ENCODE measurements at places on chromosomes 16 and 17.

GRCh38 chr17:61160789-61161445 lies 238.7 kb upstream of the TBX2 start:
- DNase-seq: no peak

DNA sequence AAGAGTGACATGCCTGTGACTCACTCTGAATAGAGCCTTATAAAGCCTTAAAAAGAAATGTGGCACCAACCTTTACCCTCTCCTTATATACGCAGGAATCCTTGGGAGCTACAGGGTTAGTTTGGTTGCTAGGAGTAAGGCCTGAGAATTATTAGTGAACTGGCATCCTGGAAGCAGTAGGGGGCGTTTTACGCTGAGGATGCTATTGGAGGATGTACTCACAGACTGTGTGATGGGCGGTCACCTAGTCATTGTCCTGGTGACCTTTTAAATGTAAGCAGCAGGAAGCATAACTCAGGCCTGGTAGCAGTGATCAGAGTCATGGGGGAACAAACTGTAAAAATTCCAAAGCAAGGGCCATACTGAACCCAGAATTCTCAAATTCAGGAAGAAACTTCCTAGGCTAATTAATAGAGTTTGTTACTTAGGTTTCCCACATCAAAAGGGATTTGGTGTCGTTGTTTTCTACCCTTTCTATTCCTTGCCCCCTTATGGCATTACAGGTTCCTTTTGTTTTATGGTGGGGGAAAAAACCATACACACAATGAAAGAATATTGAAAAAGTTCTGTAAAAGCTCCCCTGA lies 153.8 kb downstream of the SNX11 start:
- no peak for DNase-seq

- no peak for DNase-seq
Measured at GRCh38 chr16:67184995-67185650, 1.4 kb upstream of the MATCAP1 start.

- no peak for DNase-seq
Measured at GRCh38 chr16:10940501-10941079, 1.7 kb downstream of the DEXI start.

DNA sequence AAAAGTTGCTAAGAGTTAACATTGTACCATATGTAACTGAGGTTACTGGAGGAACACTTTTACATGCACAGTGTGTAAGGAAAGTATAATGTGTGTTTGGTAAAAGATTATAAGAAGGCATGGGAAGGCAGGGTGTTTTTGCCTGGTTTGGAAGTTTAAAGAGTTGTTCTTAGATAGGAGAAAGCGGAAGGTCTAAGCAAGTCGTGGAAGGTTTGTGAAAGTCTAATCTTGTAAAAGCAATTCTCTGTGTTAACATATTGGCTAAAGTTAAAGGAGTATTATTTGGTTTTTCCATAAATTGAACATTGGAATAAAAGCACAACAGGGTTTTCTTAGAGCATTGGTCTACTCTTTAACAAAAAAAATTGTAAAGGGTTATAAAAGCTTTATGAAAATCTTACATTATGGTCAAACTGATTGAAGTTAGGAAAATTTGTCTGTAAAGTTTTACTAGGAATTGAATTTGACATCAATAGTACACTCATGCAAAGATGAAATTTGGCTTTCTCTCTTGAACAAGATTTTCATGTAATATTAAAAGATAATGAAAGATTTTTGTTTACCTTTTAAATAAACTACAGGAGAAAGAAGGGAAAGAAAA lies 4.7 kb upstream of the CANT1 start:
- DNase-seq: no peak

- no peak for DNase-seq
Measured at GRCh38 chr16:56872863-56873391, 7.9 kb downstream of the SLC12A3 start.

DNA sequence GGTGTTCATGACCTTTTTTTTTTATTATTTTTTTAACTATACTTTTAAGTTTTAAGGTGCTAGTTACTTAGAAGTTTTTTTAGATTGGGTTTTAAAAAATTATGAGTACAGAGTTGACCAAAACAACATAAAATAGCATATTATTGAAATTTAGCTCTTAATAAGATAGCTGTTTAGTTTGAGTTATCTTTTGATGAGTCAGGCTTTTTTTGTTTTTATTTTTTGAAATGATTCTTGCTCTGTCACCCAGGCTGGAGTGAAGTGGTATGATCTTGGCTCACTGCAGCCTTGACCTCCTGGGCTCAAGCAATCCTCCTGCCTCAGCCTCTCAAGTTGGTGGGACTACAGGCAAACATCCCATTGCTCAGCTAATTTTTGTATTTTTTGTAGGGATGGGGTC lies 13.6 kb downstream of the ZNF750 start:
- no peak for DNase-seq

- DNase-seq: no peak
Measured at GRCh38 chr16:78436846-78437245, 337.4 kb downstream of the WWOX start.

GRCh38 chr16:71436473-71436872 lies 5.4 kb downstream of the TLE7 start:
- DNase-seq: no peak

GRCh38 chr17:31596382-31597323 lies 205.2 kb downstream of the RAB11FIP4 start:
- DNase-seq: no peak

DNA sequence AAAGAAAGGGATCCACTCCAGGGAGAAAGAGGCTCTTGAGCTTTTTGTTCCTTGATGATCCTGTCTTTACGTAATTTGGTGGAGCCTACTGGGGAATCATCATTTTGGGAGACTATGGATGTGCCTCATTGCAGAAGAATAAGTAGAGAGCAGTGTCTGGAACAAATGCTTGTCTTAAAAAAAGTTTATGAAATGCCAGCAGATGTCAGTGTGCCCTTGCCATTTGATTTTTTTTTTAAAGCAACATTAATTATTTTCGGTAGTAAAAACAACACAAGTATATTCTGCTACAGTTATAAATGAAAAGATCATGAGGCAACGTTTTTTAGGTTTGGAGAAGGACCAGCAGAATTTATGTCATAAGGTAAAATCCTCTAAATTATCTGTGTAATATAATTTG lies 934.8 kb upstream of the EEF2KMT start:
- DNase-seq: no peak

- DNase-seq: no peak
Measured at GRCh38 chr17:51155416-51155815, 2.1 kb downstream of the NME1 start.

- DNase-seq: no peak
Measured at GRCh38 chr17:45963889-45964288, 35.2 kb upstream of the STH start.

GRCh38 chr16:1363501-1364041 lies 11.8 kb downstream of the GNPTG start:
- DNase-seq: no peak

- DNase-seq: no peak
Measured at GRCh38 chr17:17098551-17099179, 56.4 kb downstream of the MPRIP start.

DNA sequence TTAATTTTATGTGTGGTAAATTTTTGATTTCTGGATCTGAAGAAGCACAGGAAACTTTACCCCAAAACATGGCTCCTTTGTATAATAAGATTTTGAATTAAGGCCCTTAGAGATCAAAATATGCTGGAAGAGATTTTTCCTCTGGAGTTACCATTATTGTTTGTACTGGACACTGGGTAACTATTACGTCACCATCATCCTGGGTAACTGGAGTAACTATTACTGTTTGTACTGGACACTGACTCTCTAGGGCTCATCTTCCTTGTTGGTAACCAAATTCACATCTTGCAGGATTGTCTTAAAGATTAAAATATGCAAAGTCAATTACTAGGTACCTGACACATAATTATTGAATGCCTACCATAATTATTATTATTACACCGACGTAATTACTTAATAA lies 593.8 kb upstream of the GOT2 start:
- DNase-seq: no peak

- no peak for DNase-seq
Measured at GRCh38 chr17:57436565-57436964, 180.2 kb downstream of the MSI2 start.

DNA sequence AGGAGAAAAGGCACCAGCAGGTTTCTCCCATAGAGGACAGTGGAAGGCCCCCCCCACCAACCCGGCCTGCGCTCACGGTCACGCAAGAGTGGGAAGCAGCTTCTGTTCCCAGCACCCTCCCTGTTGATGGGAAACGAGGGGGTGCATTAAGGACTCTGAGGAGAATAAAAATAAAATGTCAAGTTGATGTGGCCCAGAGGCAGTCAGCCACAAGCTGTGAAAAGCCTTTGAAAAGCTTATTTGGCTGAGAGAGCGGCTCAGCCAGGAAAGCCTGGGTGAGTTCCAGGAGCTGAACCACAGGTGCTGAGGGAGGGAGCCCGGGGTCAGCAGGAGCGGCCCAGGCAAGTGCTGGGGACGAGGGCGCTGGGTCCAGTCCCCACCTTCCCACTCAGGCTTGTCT lies 26.9 kb upstream of the SPATA32 start:
- no peak for DNase-seq

- DNase-seq: no peak
Measured at GRCh38 chr17:16197276-16197675, 18.1 kb downstream of the NCOR1 start.

- DNase-seq: no peak
Measured at GRCh38 chr16:53761962-53762703, 58.2 kb downstream of the FTO start.

DNA sequence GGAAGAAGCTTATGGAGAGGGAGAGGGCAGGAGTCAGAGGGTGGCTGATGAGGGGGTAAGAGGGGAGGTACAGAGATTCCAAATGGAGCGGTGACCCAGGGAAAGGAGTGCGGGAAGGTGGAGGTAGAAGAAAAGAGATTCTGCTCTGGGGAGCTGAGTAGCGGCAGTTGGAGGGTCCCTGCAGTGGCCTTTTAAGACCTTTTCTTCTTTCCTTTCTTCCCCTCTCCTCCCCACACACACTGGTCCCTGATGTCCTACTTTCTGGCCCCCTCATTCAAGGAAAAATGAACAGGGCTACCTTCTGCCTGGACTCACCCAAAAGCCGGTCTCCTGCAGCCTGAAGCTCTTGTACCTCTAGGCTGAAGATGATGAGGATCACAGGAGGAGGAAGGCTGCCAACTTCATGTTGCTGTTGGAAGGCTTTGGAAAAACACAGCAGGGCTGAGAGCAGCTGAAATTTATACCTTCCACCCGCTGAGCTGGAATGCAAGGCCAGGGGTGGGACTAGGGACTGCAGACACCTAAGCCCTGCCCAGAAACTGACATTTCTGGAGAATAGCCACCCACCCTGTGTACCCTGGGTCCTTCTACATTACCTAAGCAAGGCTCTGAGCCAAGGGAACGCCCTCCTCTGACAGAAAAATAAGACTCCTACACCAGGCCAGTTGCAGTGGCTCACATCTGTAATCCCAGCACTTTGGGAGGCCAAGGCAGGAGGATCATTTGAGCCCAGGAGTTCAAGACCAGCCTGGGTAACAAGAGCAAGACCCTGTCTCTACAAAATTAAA lies 9.4 kb upstream of the HEATR6 start:
- DNase-seq: no peak

GRCh38 chr16:55651841-55652824 lies 3.7 kb upstream of the SLC6A2 start:
- no peak for DNase-seq

DNA sequence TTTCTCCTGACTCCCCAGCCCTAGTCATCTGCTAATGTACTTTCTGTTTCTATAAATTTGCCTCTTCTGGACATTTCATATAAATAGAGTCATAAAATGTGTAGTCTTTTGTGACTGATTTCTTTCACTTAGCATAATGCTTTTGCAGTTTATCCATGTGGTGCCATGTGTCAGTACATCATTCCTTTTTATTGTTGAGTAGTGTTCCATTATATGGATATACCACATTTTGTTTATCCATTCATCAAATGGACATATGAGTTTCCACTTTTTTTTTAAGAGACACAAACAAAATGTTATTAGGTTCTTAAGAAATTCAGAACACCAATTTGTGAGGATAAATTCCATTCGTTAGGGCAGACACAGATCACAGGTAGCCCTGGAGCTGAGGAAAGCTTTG lies 11.0 kb downstream of the DBF4B start:
- DNase-seq: no peak

GRCh38 chr16:56258508-56259424 lies 67.5 kb downstream of the GNAO1 start:
- DNase-seq: no peak

DNA sequence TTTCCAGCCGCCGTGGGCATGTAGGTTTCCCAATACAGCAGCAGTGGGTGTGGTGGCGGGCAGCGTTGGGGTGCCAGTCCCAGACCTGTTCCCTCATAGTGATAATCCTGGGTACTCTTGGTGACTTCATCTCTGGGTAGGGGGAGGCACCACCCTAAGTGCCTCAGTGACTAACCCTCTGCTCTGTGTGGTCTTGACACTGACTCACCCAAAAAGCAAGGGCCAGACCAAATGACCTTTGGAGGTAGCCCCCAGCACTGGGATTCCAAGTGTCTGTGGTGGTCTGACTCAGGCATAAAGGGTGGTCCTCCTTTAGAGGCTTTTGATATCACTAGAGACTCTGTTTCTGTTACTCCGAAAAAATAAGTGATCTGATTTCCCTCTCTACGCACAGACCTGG lies 908 bp downstream of the CALB2 start:
- DNase-seq: no peak

DNA sequence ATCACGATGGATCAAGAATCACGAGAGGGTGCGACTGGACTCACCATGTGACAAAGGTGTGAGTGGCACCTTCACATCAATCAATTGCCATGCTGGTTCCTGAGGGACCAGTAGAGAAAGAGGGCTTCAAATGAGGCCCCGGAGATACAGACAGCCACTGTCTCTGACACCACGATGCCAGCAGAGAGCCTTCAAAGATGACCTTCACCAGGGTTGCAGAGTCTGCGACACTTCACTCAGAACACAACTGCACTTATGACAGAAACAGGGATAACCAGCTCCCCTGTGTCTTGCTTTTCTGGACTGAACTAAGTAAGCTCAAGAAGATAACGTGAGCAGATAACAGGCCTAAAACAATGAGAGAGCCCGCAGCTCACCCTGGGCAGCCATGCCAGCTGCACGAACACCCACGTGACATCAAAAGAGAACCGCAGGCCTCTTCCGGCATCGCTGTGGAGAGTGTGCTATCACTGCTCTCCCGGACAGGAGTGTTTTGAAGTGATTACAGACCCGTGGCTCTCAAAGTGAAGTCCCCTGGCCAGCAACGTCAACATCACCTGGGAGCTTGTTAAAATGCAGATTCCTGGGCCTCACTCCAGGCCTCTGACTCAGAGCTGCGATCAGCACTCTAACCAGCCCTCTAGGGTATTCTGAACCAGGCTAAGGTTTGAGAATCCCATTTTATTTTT lies 36.4 kb downstream of the KLHDC4 start:
- no peak for DNase-seq

GRCh38 chr16:53626161-53626560 lies 77.5 kb downstream of the RPGRIP1L start:
- DNase-seq: no peak

DNA sequence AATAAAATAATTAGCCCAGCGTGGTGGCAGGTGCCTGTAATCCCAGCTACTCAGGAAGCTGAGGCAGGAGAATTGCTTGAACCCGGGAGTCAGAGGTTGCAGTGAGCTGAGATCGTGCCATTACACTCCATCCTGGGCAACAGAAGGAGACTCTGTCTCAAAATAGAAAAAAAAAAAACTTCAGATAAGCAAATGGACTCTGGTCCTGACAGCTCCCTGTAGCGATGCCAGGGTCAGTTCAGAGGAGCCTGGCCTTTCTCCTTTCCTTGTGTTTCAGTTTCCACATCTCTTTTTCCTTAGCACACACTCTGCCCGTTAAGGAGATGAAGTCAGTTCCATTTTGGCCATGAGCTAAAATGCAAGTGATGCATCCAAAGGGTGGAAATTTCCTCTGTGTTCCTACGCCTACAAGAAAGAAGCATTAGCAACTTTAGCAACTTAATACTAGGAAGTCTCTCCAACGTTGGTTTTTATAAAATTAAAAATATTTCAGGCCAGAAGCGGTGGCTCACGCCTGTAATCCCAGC lies 11.6 kb upstream of the GRB2 start:
- DNase-seq: no peak
